Mammary epithelial cell (primary cell): ENCODE measurements at places on chromosomes 2 and 18. TPM values are rescaled to one million over a fixed set of nuclear protein-coding genes. Genes with fewer than 3 reads are reported as not detected.

Gene REG1A
- total RNA-seq, result not detected in 2 replicates

DNA sequence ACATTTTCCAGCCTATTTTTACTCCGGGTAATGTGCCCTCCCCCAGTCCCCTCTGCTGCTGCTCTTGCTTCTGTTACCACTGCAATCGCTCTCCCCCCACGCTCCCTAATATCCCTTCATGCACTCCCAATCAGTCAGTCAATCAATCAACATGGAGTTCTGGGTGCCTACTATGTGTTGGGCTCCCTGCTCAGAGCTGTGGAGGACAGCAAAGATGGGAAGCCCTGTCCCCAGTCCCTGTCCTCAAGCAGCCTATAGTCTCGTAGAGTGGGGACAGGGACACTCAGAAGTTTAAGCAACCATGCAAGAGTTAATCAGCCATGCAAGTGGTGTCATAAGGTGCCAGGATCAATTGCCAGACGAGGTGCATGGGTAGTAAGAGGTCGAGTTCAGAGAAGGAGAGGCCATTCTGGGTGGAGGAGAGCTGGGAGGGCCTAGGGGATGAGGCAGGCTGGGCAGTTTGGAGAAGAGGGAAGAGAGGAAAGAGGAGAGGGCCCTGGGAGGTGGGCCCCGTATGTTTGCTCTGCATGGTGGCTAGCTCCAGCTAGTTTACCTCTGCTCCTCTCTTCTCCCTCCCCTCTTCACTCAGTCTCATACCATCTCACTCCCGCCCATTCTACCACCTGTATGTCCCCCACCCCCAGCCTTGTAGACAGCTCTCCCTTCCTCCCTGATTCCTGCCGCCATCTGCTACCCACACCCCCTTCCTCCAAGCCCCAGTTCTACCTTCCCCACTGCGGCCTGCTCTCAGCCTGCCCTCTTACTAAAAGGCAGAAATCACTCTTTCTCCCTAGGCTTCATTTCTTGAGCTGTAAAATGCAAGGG lies 3.9 kb downstream of the ASIC4 start:
- DNase-seq, result no peak

DNA sequence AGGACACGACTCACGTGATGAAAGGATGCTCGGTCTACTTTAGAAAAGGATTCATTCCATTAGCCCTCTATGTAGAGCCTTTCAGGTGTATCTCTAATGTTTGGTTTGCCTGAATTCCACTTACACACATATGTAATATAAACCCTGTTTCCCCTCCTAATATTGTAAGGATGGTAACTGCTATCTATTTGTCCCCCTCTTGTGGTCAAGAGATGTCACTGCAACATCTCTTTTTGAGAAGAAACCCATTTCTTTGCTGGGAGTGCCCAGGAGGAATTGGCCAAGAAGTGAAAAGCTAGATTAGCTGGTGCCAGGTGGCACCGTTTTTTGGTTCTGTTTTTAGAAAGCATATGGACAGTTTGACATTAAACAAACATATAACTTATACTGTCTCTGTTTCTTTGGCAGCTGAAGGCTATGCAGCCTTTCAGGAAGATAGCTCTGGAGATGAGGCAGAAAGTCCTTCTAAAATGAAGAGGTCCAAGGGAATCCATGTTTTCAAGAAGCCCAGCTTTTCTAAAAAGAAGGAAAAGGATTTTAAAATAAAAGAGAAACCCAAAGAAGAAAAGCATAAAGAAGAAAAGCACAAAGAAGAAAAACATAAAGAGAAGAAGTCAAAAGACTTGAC lies 41.2 kb downstream of the RALBP1 start:
- DNase-seq, result peak; percentile 33

Gene CAPN14
- total RNA-seq, result 0.17 TPM

Gene CPO
- not detected in 2 replicates for total RNA-seq

DNA sequence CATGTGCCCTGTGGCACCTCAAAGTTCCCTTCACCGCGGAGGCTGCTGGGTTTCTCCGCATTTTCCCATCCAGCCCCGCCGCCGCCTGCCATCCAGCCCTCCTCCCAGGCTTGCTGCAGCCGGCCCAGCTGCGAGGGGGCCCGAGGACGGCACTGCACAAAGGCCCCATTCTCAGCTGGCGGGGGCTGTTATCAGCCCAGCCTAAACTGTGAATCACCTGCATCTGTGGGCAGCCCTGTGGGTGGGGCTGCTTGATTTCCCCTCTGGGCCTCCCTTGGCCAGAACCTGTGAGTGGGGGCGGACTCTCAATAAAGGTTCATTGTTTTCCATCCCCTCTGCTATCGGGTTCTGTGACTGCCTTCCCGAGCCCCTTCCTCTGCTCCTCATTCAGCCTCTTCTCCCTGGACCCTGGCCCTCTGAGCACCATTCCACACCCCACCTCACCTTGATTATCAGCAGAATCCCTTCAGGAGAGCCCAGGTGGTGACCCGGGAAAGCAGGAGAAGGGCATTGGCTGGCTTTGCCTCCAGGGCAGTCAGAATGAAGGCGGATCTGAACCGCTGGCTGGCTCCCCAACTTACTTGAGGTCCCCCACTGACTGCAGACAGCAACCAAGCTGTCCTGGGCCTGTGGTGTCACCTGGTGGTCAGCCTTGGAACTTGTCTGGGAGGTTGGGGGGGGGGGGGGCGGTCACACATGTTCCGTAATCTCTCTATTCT lies 204.5 kb downstream of the ZFP36L2 start:
- peak; percentile 98 for DNase-seq

Gene EIF2AK2
- total RNA-seq, result 29.6 and 38.7 TPM in 2 replicates

GRCh38 chr18:75586130-75586889 lies 158.8 kb upstream of the SMIM21 start:
- DNase-seq, result no peak

DNA sequence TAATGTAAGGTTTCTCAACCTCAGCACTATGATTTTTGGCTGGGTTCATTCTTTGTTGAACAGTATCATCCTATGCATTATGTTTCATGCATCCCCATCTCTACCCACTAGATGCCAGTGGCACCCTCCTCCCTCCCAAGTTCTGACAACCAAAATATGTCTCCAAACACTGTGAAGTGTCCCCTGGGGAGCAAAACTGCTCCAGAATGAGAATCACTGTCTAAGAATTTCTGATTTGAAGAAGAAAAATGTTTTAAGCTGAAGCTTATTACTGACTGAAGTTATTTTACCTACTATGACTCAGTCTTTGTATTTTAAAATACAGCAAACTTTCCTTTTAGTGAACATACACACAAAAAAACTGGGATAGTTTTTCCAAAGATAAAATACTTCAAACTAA lies 3.4 kb downstream of the THADA start:
- no peak for DNase-seq

DNA sequence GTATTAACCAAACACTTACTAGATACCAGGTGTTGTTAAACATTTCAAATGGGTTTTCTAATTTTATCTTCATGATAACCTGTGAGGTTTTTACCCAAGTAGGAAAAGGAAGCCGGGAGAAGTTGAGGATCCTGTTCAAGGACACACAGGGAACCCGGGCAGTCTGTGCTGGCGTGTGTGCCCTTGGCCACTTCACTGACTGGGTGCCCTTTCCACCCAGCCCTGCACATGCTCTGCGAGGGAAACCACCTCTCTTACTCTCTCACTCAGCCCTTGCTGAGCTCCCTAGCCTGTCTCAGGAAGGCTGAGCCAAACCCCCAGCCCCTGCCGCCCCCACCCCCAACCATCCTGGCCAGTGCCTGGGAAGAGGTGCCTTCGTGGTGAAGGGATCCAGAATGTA lies 51.8 kb downstream of the TEX44 start:
- no peak for DNase-seq

GRCh38 chr2:199848389-199849130 lies 2.4 kb downstream of the FTCDNL1 start:
- DNase-seq, result no peak

- DNase-seq, result no peak
Observed at GRCh38 chr2:239878686-239879085, 146.5 kb downstream of the NDUFA10 start.

DNA sequence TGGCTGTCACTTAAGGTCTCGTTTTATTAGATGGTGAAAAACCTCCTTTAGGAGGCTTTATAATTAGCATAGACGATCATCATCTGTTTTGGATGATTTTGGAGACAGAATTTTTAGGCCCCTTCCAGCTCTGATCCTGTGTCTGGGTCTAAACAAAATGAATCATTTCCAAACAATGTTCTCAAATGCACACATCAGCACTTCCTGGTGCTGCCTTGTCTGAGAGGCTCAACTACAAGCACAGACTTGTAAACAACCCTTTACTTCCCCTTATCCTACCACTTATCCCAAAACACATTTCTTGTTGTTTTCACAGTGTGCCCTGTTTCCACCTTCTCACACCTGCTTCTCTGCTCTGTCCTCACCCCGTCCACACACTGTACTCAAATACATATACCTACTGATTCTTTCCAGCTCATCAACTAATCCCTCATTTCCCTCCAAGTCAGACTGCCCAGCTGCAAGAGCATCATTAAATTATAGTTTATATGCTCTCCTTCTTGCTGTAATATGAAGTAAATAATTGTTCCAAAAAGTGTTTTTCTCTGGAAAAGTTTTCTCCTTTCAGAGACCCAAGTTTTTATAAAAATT lies 71.2 kb upstream of the COL3A1 start:
- peak; percentile 38 for DNase-seq

DNA sequence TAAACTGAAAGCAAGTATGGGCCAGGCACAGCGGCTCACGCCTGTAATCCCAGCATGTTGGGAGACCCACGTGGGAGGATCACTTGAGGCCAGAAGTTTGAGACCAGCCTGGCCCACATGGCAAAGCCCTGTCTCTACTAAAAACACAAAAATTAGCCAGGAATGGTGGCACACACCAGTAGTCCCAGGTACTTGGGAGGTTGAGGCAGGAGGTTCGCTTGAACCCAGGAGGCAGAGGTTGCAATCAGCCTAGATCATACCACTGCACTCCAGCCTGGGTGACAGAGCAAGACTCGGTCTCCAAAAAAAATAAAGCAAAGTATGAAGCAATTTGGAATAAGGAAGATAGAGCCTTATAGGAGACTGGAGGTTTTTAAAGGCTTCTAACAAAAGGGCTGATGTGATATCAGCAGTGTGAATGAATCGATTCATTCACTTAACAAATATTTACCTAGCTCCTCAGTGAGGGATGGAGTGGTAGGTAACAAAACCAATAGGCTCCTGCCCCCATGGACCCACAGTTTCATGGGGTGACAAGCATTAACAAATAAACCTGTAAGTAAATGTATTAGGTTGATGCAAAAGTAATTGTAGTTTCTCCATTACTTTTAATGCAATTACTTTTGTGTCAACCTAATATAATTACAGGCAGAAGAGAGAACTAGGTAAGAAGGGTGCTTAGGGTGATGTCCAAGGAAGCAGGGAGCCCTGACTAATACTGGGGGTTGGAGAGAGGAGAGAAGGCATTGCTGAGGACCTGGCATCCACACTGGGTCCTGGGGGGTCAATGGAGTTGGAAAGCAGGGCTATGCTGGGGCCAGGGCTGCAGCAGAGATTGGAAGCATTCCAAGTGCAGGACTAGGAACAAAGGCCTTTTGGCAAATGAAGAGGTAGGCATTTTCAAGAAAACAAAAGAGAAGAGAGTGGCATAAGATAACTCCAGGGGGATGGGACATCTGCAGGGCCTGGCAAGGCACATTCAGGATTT lies 195.4 kb upstream of the ARL4C start:
- DNase-seq, result no peak

- no peak for DNase-seq
Observed at GRCh38 chr2:240338274-240338673, 97.2 kb upstream of the GPC1 start.

DNA sequence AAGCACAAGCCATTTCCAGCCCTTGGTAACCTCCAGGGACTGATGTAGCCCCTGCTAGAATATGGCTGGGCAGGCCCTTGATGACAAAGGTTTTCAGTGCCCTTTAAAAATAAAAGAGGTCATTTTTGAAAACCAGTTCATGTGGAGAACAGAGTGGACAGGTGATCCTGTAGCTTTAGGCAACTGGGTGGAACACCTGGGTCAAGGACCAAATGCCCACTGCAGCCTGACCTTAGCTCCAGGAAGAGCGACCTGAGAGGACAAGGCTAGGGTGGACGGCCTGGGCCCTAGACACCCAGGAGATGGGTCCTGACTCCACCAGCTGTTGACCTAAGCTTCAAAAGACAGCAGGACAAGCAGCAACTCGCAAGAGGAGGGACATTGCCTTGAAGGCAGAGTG lies 116.6 kb downstream of the LIPG start:
- no peak for DNase-seq
